ENCODE measurements at places on chromosomes 12 and 14.

- DNase-seq, result no peak
These were observed 38.9 kb downstream of the SERPINA3 start for GRCh38 chr14:94650806-94651805.

GRCh38 chr12:50574601-50575348, 70.0 kb downstream of the DIP2B start:
- no peak for DNase-seq

GRCh38 chr14:87449016-87449415, 544.0 kb downstream of the GALC start:
- DNase-seq, result no peak

DNA sequence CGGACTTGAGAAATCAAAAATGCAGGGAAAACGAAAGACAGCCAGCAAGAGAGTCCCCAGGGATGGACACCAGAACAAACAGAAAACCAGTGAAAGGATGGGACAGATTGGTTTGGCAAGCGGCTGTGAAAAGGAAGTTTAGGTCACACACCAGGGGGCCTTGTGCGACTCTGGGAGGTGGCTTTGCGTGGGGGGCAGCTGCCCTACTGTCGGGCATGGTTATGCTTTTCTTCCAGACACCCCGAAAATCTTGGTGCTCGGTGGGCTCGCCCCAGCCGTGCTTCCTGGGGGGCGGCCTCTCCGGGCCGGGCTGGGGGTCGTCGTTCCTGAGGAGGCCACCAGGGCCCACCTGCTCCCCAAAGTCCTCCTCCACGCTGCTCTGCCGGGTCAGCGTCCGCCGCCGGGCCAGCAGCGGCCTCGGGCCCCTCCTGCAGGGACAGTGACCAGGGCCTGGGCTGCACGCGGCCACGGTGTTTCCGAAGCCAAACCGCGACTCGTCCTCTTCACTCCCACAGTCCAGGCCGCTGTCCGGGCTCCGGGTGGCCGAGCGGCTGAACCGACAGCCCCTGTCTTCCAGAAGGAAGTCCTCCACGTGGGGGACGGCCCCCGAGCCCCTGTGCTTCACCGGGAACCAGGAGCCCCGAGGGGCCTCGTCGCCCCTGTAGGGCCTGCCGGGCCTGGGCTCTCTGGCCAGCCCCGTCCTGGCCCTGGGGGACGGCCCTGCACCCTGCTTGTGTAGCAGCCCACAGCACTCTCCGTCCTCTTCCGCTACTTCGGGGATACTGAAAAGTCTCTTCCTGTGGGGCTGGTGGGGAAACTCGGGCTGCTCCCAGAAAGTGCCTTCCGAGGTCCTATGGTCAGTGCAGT, 86.5 kb downstream of the PIWIL1 start:
- DNase-seq, result no peak

GRCh38 chr14:103549361-103550311, 12.8 kb downstream of the BAG5 start:
- no peak for DNase-seq

DNA sequence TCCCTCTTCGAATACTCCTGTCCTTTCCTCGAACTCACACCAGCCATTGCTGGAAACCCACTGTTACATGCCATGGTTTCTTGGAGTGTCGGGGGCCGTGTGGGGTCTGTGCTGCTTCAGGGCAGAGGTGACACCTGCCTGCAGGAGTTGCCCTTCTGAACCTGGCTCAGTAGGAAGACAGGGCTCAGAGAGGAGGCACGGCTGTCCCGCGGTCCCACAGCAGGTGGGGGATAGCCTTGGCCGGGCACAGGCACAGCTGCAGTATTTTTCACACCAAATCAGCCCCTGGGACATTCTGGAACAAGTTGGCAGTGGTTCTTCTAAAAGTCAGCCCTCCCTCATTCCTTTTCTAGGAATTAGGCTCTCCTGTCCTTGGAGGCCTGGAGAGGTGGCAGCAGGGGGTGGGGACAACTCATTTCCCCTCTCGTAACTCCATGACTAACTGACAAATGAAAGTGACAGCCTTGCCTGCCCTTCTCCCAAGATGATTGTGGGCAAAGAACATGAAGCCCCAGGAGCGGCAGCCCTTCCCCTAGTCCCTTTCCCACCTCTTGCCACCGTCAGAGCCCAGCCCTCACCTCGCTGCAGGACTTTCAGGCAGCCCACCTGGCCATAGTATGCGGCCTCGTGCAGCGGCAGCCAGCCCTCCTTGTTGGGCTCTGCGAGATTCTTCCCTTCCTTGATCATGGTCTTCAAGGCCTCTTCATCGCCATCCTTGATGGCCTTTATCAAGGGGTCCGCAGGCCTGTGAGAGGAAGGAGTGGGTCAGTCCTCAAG, 22.4 kb downstream of the ASB2 start:
- DNase-seq, result no peak

Data from A172 (cell line).